CD4-positive, alpha-beta T cell treated with Interleukin-1 beta for 1 hour (primary cell): ENCODE measurements at places on chromosomes 12 and 14.
A peak's percentile ranks its signal among the peaks of the same experiment; 100 is the strongest.

DNA sequence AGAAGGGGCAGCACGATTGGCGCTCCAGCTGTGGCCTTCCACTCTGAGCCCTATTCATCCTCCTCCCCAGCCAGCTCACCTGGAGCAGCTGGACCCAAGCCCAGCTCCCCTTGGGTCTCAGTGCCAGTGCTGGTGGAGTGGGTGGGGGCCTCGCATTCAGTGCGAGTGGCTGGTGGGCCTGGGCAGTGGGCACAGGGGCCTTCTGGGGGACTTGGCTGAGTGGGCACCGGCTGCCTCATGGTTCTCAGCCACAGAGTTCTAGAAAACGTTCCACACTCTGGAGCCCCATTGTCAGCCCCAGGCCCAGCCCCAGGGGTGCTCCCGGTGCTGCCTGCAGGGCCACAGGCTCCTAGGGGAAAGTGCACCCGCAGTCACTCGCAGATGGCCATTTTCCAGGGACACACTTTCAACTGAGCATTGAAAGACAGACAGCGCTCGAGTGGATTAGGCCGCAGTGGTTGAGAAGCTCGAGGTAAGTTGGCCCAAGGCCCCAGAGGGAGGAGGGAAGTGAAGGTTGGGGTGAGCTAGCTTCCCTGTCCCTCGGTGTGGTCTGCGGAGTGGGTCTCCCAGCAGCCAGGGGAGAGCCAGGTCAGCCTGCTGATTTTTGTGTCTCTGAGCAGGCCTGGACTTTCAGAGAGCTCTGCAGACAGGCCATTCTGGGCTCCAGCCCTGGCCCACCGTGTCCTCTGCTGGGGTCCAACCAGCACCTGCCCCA lies 3.8 kb downstream of the CLBA1 start:
- DNase-seq: no peak

GRCh38 chr12:1324910-1325309 lies 269.5 kb downstream of the FBXL14 start:
- no peak for DNase-seq

GRCh38 chr14:70425354-70425753 lies 8.5 kb upstream of the SYNJ2BP start:
- no peak for DNase-seq

DNA sequence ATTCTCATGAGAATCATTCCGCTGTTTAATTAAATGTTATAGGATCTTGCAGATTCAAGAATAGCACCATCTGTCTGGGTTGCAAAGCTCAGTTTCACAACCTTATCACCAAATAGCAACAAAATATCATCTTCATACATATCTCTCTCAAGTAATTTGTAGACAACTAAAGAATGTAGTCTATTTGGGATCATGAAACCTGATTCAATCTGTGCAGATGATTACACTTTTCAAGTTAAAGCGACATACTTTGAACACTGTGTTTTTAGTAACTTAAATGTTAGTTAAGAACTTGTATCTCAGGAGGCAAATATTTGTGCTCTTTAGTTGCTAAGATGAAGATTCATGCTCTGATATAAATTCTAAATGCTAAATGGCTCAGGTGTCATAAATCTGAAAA lies 14.8 kb downstream of the MED13L start:
- DNase-seq: no peak

GRCh38 chr12:82687021-82688011 lies 610 bp downstream of the TMTC2 start:
- DNase-seq: peak; percentile 68

- DNase-seq: peak; percentile 2
These were observed 545 bp downstream of the CPSF2 start for GRCh38 chr14:92122351-92122677.

- DNase-seq: no peak
These were observed 34.4 kb downstream of the PPTC7 start for GRCh38 chr12:110548678-110549077.

GRCh38 chr12:116220756-116221155 lies 56.7 kb downstream of the MED13L start:
- DNase-seq: no peak

DNA sequence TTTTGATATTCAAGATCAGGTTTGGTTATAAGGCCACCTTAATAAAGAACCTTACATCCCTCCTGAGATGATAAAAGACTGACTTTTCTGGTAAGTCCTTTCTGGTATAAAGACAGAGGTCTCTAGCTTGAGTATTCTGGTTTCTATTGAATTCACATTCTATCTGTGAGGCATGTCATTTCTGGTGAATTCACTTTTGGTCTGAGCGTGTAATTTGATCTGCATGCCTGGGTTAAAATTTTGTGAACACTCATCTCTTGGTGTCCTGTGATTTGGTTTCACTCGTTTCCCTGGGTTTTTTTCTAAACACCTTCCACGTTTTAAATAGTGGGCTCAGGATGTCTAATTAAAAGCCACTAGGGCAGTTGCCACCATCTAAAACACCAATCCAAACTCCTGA lies 12.2 kb downstream of the EIF5 start:
- no peak for DNase-seq

DNA sequence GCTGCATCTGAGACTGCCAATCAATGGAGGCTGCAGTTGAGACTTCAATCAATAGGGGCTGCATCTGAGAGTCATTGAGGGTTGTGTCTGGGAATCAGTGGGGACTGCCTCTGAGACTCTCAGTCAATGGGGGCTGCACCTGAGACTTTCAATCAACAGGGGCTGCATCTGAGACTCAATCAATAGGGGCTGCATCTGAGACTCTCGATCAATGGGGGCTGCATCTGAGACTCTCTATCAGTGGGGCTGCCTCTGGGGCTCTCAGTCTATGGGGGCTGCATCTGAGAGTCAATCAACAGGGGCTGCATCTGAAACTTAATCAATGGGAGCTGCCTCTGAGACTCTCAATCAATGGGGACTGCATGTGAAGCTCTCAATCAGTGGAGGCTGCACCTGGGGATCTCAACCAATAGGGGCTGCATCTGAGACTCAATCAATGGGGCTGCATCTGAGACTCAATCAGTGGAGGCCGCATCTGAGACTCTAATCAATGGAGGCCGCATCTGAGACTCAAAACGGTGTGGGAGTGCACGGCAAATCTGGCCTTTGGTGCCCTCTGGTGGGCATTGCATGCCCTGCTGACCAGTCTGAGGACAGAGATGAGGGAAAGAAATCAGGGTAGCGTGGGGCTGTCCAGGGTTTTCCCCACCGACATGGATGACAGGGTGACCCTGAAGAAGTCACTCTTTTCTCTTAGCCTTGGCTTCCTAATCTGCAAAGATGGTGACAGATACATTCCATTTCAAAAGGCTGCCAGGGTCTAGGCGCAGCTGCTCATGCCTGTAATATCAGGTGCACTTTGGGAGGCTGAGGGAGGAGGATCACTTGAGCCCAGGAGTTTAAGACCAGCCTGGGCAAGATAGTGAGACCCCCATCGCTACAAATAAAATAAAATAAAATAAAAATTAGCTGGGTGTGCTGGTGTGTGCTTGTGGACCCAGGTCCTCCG lies 41.3 kb upstream of the EIF5 start:
- DNase-seq: peak; percentile 67

DNA sequence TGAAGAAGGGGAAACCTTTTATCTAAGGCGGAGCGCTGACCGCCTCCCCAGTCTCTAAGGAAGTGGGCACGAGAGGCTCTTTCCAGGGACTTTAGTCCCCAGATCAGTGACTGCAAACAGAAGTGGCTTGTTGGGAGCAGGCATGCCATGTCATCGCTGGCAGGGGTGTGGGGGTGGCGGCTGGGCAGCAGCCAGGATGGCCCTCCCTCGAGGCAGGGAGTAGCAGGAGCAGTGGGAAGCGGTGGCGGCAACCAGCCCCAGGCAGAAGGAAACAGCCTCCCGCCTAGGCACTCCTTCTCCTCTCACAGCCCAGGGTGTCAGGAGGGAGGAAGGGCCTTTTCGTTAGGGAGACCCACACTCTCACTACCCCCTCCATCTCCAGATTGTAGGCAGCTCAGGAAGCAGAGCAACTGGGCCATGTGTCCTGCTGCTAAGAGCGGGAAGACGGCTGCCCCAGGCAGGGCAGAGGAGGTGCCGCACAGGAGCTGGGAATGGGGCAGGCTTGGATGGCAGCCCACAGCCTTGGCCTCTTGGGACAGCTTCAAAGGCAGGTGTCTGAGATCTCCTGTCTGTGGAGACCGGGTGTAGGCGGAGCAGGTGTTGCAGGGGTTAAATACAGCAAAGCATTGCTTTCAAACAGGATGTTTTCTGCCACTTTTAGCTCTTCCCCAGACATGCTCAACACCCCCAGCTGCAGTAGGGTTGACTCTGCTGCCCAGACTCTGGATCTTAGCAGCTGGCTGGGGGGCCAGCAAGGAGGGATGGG lies 21.8 kb downstream of the VDR start:
- no peak for DNase-seq

- DNase-seq: no peak
These were observed 52.1 kb upstream of the PPFIA2 start for GRCh38 chr12:81811061-81811777.

- peak; percentile 64 for DNase-seq
These were observed 5.0 kb downstream of the HNRNPC start for GRCh38 chr14:21264025-21264801.

DNA sequence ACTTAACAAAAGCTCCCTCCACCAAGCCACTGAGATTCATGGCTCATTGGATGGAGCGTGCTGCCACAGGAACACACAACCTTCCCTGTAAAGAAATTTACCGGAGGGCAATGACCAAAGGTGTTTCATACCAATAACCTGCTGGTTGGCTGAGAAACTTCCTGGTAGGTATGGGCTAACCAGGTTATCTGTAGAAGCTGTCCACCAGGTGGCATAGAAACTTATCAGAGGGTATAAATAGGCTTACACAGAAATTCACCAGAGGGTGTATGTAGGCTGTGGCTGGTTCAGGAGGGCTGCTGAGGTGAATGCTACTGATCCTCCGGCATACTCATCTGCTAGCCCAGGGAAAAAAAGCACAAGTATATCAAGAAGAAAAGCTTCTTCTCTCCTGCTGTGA lies 27.1 kb upstream of the MTERF2 start:
- peak; percentile 52 for DNase-seq

DNA sequence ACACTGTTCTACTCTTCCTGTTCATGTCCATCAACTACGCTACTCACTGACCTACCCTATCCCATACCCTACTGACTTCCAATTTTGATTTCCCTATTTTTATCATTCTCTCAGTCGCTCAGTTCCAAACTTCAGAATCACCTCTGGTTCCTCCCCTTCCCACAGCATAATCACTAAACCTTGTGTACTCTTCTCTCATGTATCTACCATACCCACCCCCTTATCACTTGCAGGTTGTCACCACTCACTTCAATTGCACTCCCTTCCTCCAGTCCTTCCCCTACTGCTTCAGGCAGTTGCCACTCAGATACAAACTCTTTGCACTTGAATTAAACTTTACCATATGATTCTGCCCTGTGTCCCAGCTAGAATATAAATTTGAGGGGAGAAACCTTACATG lies 6.3 kb downstream of the RACGAP1 start:
- no peak for DNase-seq

- peak; percentile 42 for DNase-seq
These were observed 966 bp downstream of the SINHCAF start for GRCh38 chr12:31324845-31325523.

- DNase-seq: no peak
These were observed 23.3 kb upstream of the SLC15A5 start for GRCh38 chr12:16300736-16301135.

DNA sequence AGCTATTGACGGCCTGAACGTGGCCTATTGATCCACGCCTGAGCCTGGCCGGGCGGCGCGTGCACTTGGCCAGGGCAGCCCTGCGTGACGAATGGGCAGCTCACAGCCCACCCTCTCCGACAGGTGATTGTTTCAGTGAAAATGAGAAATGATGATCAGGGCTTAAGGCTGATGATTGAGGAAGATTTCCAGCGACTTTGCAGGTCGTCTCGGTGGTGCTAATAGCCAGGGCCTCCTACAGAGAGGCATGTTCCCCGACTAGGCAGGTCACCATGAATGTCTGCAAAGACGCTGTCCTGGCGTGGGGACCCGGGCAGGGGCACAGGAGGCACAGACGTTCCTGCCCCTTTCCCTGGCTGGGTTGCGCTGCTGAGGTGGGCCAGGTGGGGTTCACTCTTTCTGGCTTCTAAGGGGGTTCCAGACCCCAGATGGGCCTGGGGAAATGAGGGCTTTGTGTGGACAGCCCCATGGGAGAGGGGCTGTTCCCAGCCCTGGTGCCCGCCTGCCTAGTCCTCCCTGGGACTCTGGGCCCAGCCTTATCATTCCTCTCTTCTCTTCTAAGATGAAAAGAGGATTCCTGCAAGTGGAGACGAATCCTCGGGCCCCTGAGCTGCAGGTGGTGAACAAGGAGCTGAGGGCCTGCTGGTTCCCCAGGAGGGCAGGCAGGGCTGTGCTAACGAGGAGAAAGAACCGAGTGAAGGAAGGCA lies 157.4 kb downstream of the KIF26A start:
- DNase-seq: no peak

GRCh38 chr12:84960918-84961317 lies 48.3 kb upstream of the SLC6A15 start:
- DNase-seq: no peak

GRCh38 chr12:104959335-104959841 lies 1.3 kb upstream of the SLC41A2 start:
- DNase-seq: no peak

DNA sequence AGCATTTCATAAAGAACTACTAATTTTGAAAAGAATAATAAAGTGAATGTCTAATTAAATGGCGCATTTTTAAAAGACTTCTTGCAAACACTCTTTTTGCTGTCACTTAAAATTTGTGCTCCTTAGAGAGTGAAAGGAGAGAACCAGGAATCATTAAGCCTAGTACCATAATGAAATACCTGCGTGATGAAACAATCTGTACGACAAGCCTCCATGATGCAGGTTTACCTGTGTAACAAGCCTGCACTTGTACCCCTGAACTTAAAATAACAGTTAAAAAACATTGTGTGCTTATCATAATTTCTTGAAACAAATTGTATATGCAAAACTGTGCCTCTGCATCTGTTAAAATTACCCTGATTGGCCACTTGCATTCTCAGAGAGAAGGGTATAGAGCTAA lies 108.1 kb downstream of the MGAT4C start:
- DNase-seq: no peak

- DNase-seq: peak; percentile 26
These were observed 42.1 kb upstream of the CTDSP2 start for GRCh38 chr12:57888409-57889157.

DNA sequence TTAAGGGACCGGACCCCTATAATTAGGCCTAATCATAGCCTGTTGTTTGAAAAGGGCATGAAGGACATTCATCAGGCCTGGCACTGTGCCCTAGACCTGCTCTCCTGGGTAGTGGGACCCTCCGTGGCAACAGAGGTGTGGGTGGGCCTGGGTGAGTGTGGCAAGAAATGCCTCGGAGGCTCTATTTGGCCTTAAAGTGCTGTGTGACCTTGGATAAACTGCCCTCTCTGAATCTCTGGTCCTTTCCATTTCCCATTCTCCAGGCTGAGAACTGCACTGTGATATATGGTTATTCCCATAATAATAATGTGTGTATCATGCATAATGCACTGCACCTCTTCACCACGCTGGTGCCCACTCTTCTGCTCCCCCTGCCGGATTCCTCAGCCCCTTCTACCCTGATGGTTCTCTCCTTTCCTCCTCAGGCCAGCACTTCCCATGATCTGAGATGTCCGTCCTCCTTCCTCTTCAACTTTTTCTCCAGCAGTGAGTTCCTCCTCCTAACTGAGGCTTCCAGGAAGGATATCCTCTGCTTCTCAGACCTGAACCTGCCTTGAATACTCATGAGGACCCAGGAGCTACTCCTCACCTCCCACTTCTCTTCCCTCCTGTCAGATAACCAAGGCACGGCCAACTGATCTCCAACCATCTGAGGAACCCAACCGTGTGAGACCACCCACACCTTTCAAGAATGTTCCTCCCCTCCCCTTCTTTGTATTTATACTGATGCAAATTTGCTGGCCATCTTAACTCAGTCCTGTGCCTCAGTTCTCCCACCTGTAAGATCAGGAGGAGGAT lies 111.0 kb upstream of the PZP start:
- no peak for DNase-seq

- DNase-seq: no peak
These were observed 250.8 kb downstream of the EGLN3 start for GRCh38 chr14:33700052-33700451.
